ENCODE measurements at places on chromosomes 2 and 18. TPM values are rescaled to one million over a fixed set of nuclear protein-coding genes. Genes with fewer than 3 reads are reported as not detected.
A peak's percentile ranks its signal among the peaks of the same experiment; 100 is the strongest.

DNA sequence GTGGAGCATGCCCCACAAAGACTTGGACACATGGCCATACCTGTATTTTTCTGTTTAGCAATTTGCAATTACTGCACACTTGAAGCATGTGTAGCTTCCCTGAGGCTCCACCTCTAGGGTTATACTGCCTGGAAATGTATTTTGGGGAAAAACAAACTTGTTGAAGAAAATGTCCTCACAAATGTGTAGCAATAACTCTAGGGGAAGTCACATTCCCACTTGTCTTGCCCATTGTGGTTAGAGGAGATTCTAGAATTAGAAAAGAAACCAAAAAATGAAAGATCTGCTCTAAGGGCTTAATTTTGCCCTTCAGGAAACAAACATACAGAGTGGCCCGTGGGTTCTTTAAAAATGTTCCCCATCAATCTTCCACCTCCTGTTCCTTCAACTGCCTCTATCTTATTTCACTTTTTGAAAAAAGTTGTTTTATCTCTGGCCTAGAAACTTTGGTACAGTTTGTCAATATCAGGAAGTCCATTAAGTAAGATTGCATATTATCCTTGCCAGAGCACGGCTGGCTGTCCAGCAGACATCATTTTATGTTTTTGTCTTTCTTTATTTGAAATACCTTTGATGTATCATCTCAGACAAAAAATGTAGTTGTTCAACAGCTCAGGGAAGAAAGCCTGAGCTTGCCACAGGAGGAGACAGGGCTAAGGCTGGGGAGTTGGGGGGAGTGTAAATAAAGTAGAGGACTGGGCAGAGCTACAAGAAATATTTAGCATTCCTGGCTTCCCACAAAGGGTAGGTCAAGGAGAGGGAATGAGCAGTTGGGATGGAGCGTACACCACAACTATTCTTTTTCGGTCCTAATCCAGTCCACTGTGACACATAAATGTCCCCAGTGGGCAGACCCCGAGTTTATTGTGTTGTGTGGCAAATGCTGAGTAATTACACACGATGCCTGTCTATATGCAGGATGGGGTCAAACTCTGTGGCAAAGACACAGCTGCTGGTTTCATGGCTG lies 96.8 kb upstream of the CDC42EP3 start:
- peak; percentile 66 for DNase-seq

GRCh38 chr2:113276216-113276760 lies 2.4 kb downstream of the PAX8 start:
- DNase-seq, result no peak

GRCh38 chr18:13513021-13513420 lies 213.3 kb downstream of the FAM210A start:
- no peak for DNase-seq

- peak; percentile 52 for DNase-seq
Measured at GRCh38 chr2:48209214-48209885, 303.1 kb upstream of the FBXO11 start.

- no peak for DNase-seq
Measured at GRCh38 chr2:234047361-234047760, 3.1 kb upstream of the SPP2 start.

The C2orf81 gene
- total RNA-seq, result 2.5 TPM

DNA sequence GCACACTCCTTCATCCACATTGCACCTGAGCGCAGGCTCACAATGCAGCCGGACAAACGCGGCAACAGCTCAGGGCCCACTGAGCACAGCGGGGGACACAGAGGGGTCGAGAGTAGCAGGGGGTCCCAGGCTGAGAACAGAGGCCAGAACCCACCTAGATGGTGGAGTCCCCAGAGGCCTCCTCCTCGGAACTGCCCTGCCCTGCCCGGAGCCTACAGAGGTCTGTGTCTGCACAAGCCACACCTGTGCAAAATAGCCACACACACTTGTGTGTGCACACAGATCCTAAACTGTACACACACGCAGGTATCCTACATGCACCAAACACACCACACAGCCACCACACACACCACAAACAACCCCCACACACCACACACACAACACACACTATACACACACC lies 72.8 kb downstream of the TMEM18 start:
- DNase-seq, result no peak

The KANSL3 gene
- total RNA-seq, result 41.0 TPM

GRCh38 chr18:29840089-29840488 lies 1202.5 kb downstream of the DSC3 start:
- peak; percentile 84 for DNase-seq

- DNase-seq, result no peak
Measured at GRCh38 chr2:141392517-141393213, 738.2 kb downstream of the LRP1B start.

The CELF4 gene
- 0.67 TPM for total RNA-seq

- DNase-seq, result no peak
Measured at GRCh38 chr2:18425210-18425703, 135.2 kb downstream of the RDH14 start.

GRCh38 chr2:180980943-180981911 lies 822 bp downstream of the UBE2E3 start:
- peak; percentile 33 for DNase-seq

- DNase-seq, result peak; percentile 23
Measured at GRCh38 chr18:24677011-24677410, 216.6 kb downstream of the HRH4 start.

The AKAIN1 gene
- not detected for total RNA-seq

- no peak for DNase-seq
Measured at GRCh38 chr2:172233987-172234715, 131.5 kb upstream of the DLX2 start.

The GAREM1 gene
- 6.8 TPM for total RNA-seq

The PLEKHA3 gene
- 6.0 TPM for total RNA-seq

DNA sequence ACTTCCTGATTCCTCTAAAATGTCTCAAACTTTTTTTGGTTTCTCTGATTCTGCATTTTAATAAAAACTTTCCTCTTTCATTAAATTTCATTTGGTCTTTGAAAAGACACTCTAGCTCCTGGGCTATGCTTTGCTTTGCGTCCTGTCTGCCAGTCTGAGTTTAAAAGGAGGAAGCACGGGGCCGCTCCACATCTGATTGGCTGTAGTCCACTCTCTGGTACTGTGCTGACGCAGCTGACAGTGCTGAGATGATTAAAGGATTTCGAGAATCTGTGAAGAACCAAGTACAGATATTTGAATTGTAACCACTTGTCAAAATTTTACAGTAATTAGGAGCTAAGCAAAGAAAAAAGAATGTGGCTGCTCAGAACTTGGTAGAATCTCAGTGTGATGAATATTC lies 199.6 kb upstream of the HNMT start:
- DNase-seq, result no peak

GRCh38 chr2:178268435-178268834 lies 74.1 kb downstream of the OSBPL6 start:
- DNase-seq, result peak; percentile 39

- DNase-seq, result no peak
Measured at GRCh38 chr18:6927153-6927552, 190.4 kb downstream of the LAMA1 start.

DNA sequence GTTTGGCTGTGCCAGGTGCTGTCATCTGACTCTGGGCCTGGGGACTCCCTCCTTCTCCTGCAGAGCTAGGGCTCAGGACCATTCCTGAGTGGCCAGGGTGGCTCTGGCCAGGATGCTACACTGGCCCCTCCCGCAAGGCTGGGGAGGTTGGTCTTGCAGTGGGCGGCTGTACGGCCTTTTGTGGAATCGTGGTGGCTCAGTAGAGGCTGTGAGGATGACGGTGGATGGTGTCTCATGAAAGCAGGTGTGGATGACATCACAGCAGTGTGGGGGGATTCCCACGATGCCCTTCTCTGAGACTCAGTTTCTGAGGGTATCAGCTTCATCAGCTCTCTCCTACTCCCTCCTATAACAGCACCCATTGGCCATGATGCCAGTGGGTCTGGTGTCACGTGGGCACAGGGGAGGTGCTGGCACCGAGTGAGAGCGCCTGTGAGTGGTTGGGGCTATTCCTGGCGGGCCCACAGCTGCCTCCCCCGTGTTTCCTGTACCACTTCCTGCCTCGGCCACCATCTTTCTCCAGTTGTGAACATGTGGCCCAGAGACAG lies 144.2 kb upstream of the HDAC4 start:
- DNase-seq, result no peak

DNA sequence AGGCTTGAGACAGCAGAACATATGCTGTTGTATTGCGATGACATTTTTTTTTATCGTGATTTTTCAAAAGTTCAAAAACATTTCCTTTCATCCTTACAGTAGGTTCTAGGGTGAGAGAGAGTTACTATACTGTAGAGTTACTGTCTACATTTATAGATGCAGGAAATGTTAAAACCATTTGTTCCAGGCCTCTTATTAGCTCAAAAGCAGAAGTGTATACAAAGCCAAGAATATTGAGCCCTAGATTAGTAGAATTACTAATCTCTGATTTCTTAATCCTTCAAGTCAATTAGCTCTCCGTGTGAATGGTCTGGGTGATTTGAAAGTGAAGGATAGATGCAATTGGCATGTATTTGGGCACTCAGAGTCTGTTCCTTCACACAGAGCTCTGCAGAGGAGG lies 73.1 kb downstream of the MAPRE2 start:
- DNase-seq, result no peak

GRCh38 chr18:25056429-25056828 lies 295.5 kb downstream of the ZNF521 start:
- no peak for DNase-seq

The LYPD6 gene
- total RNA-seq, result not detected

The REG1A gene
- total RNA-seq, result not detected

The LAMA1 gene
- 48.4 TPM for total RNA-seq

GRCh38 chr2:54103454-54104314 lies 11.7 kb upstream of the ACYP2 start:
- peak; percentile 91 for DNase-seq

GRCh38 chr18:11155034-11155759 lies 5.8 kb upstream of the PIEZO2 start:
- no peak for DNase-seq

DNA sequence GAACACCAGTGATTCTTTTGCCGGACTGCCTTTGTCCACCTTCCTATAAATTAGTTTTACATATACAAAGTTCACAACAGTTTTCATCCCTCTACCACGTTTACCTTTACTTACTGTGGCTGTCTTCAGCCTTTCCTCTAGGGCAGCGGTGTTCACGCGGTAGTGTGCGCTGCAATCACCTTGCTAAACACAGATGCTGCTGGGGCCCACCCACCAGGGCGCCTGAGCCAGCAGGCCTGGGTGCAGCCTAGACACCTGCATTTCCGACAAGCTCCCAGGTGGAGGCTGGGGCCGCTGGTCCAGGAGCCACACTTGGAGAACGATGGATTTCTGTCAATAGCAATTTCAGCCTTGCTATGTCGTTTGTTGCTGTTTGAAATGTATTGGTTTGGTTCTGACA lies 83.1 kb downstream of the NDUFA10 start:
- DNase-seq, result no peak

The POTEC gene
- total RNA-seq, result not detected
